CMK (cell line): ENCODE measurements at places on chromosomes 4 and X.
A peak's percentile ranks its signal among the peaks of the same experiment; 100 is the strongest.

GRCh38 chrX:50180073-50180940 lies 20.5 kb downstream of the AKAP4 start:
- DNase-seq: no peak

GRCh38 chr4:152936446-152937335 lies 568 bp downstream of the FHDC1 start:
- no peak for DNase-seq

GRCh38 chr4:4696530-4696929 lies 154.7 kb upstream of the STX18 start:
- DNase-seq: no peak

DNA sequence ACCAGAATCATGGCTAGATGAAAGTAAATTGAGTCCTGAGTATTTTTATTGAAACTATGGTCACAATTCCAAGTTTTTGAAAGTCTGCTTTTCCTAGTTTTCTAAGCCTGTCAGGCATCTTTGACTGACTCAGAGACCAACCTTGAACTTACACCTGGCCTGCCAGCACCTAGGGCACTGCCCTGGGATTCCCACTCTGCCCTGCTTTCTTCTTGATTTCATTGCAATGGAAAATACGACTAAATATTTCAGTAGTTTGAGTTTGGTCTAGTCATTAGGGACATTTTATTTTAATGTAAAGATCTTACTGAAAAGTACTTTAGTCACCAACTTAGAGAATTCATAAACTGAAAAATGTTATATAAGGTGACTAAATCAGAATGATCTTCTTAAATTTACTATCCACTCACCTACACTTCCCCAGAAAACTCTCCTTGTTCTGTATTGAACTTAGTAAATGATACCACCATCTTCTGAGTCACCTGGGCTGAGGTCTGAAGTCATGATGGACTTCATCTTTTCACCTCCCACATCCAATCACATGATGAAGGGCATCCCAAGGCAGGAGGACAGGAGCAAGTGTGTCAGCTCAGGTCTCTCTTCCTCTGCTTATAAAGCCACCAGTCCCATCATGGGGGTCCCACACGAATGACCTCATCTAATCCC lies 11.6 kb upstream of the PYURF start:
- DNase-seq: no peak

DNA sequence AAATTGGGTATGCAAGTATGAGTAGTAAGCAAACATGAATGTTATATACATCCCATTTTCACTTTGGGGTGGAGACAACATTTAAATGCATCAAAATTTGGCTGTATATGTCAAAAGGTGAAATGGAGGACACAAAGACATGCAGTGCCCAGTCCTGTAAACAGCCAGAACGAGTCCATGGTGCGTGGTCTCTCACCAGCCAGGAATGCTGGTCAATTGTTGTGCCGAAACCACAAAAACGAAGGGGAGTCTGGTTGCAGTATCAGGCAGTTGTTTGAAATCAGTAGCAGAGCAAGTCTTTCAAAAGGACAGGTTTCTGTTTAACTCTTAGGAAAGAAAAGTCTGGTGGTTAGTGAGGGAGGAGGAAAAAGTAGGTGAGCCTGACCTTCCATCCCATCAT lies 22.3 kb upstream of the RNF150 start:
- no peak for DNase-seq

DNA sequence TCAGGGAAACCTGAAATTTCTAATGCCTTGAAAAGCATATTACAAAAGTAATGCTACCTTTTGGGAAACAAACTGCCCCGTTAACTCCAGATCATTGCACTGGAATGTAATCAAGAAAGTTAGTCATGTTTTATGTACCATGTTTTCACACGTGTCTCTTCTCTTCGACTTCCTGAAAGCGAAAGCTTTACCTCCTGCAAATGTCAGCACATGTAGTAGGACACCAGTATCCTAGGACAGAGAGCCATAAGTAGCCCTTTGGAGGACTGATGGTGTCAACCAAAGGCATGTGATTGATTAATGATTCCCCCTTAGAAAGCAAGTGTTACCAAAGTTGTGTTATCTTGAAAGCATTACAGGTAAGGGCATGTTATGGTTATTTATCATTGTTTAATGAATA lies 8.8 kb upstream of the MND1 start:
- no peak for DNase-seq

DNA sequence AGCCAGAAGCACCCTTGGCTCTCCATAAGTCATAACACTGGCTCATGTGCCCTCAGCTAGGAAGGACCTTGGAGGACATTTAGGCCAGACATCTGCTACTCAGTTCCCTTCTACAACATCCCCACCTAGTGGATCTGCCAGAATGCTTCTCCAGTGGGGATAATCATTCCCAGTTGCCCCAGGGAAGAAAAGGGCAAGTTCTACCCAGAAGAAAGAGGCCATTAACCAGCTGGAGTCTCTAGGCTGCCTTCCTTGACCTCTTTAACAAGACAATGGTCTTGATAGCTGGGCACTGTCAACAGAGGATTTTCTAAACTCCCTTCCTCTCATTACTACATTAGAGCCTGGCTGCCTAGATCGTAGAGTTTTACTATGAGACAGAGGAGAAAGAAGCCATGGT lies 42.0 kb downstream of the LGI2 start:
- DNase-seq: no peak

GRCh38 chr4:52618795-52619590 lies 40.1 kb downstream of the USP46 start:
- no peak for DNase-seq

- DNase-seq: no peak
Observed at GRCh38 chrX:124125471-124125870, 164.0 kb downstream of the STAG2 start.

- DNase-seq: no peak
Observed at GRCh38 chrX:49910344-49910743, 12.1 kb upstream of the CLCN5 start.

DNA sequence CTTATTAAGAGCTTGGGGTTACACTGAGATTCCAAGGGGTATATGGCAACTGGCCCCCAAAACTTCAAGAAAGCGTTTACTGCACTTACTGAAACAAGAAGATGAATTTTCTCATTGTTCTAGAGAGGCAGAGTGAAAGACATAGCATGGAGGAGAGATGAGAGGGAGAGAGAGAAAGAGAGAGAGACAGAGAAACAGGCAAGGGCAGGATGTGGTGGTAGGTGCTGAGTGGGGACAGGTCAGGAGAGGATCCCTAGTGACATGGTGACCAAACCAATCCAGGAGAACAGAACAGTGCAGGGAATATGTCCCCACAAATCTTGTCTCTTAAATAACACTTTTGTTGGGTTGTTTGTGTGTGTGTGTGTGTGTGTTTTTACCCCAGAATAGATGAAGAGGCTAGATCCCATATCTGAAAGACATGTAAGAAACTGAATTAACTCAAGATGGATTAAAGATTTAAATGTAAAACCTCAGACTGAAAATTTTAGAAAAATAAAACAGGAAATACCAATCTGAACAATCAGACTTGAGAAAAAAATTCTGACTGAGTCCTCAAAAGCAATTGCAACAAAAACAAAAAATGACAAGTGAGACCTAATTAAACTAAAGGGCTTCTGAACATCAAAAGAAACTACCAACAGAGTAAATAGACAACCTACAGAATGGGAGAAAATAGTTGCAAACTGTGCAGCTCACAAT lies 202.2 kb downstream of the QDPR start:
- DNase-seq: no peak

GRCh38 chrX:68121371-68121770 lies 311.9 kb downstream of the OPHN1 start:
- DNase-seq: no peak

GRCh38 chr4:88251924-88252323 lies 32.4 kb downstream of the PPM1K start:
- no peak for DNase-seq

DNA sequence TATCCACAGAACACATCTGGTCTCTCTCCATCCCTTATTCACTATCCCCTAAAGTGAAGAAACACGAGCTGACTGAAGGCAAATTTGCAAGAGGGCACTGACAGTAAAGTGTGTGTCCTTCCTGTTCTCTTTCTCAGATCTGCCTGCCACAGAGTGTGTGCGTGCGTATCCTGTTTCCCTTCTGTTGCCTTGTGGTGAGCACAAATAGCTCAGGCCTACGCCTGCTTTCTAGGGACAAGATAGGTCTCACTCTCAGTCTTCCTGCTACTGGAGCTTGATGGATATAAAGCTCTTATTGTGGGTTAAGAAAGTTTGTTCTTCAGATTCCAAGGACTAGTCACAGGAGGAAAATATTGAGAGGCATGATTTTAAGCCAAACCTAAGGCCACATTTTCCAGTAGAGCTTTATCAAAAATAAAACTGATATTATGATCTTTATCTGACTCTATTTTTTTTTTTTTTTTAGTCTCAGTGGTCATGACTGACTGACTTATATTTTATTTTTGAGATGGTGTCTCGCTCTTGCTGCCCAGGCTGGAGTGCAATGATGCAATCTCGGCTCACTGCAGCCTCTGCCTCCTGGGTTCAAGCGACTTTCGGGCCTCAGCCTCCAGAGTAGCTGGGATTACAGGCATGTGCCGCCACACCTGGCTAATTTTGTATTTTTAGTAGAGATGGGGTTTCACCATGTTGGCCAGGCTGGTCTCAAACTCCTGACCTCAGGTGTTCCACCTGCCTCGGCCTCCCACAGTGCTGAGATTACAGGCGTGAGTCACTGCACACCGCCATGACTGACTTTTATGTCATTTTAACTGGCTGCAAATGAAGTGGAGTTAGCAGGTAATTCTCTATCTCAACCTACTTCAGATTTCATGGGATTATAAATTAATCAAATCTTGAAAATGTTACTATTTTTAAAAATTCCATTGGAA lies 140.3 kb upstream of the SH3RF1 start:
- DNase-seq: peak; percentile 91

- no peak for DNase-seq
Observed at GRCh38 chrX:140467211-140467610, 37.7 kb downstream of the SOX3 start.

DNA sequence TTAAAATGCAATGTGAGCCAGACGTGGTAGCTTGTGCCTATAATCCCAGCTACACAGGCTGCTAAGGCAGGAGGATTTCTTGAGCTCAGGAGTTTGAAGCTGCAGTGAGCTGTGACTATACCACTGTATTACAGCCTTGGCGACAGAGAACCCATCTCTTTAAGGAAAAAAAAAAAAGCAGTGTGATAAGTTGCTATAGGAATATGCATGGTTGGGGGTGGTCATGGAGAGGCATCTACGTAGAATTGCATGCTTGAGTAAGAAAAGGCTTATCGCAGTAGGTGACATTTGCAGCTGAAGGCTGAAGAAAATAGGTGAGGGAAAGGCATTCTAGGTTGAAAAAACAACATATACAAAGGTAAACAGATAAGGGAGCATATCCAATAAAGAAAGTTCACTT lies 4.1 kb downstream of the DIAPH2 start:
- no peak for DNase-seq

GRCh38 chrX:148271263-148271662 lies 229.2 kb upstream of the AFF2 start:
- DNase-seq: peak; percentile 46

DNA sequence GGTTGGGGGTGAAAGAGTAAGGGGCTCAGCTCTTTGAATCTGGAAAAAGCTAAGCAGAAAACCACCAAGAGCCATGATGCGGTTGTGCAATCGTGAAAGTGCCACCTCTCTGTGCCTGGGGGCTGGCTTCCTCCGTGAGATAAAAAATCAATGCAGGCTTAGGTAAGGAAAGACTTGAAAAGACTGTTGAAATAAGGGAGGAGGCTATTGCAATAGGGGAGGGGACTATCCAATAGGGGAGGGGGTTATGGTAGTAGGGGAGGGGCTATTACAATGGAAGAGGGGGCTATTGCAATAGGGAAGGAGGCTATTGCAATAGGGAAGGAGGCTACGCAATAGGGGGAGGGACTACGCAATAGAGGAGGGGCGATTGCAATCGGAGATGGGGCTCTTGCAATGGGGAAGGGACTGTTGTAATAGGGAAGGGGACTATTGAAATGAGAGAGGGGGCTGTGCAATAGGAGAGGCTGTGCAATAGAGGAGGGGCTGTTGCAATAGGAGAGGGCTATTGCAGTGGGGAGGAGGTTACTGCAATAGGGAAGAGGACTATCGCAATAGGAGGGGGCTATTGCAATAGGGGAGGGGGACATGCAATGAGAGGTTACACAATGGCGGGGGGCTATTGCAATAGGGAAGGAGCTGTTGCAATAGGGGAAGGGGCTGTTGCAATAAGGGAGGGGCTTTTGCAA lies 162.3 kb upstream of the PSAPL1 start:
- no peak for DNase-seq

DNA sequence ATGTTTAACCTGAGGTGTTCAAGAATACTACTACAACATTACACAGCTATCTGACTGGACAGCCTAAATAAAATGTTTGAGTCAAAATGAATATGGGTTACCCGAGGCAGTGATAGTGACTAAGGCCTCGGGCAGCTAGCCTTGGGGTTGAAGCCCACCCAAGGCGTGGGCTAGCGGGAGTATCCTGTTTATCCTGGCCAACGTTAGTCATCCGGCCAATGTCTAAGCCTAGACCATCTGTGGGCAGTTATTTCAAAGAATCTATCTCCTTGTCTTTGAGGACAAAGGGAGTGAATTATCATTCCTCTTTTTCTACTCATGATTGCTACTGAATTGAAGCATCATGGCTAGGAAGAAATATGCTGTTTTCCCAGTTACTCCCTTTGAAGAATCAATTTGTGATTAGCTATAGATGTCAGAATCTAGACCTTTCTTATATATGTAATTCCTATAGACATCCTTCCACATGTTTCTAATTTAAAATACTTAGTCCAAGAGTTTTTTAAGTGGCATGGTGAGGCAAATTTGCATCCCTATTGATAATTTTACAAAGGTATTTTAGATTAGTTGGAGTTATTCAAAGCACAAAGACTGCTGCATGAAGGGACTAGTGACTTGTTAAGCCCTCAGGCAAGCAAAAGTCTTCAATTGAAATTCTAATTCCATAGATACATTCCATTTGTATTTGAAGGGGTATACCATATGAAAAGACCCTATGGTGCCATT lies 6.0 kb upstream of the PDGFC start:
- DNase-seq: no peak

- DNase-seq: no peak
Observed at GRCh38 chrX:153319295-153320046, 2.1 kb downstream of the PNMA6F start.

GRCh38 chr4:186422296-186422695 lies 133.1 kb downstream of the MTNR1A start:
- DNase-seq: no peak

- no peak for DNase-seq
Observed at GRCh38 chrX:87896057-87896456, 378.5 kb downstream of the KLHL4 start.

GRCh38 chr4:43586813-43587212 lies 694.3 kb downstream of the GRXCR1 start:
- no peak for DNase-seq

GRCh38 chrX:41302370-41302769 lies 31.6 kb upstream of the DDX3X start:
- DNase-seq: no peak

GRCh38 chr4:56511098-56511497 lies 5.5 kb downstream of the ARL9 start:
- no peak for DNase-seq

DNA sequence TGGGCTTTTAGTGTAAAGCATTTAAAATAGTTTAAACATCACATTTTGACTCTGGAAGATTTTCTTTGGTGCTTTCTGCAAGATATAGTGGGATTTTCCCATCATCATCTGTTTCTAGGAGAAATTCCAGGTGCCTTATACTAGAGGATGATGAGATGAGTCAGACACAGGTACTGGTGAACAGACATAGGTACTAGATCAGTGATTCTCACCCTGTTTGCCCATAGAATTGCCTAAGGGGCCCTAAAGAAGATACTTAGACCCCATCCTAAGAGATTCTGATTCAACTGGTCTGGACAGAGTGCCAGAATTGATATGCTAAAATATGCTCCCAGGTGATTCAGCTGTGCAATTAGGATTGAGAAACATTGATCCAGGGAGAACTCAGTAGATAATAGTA lies 9.7 kb downstream of the TSPAN7 start:
- no peak for DNase-seq
